Natural killer cell (primary cell): ENCODE measurements at places on chromosomes 5 and 9.

DNA sequence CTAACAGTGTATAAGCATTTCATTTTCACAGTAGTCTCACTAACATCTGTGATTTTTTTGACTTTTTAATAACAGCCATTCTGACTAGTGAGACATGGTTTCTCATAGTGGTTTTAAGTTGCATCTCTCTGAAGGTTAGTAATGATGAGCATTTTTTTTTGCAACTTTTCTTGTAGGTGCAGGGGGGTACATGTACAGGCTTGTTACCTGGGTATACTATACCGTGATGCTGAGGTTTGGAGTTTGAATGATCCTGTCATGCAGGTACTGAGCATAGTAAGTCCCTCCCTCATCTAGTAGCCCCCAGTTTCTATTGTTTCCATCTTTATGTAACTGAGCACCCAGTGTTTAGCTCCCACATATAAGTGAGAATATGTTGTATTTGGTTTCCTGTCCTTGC, 444.6 kb upstream of the DAB2 start:
- DNase-seq: no peak

DNA sequence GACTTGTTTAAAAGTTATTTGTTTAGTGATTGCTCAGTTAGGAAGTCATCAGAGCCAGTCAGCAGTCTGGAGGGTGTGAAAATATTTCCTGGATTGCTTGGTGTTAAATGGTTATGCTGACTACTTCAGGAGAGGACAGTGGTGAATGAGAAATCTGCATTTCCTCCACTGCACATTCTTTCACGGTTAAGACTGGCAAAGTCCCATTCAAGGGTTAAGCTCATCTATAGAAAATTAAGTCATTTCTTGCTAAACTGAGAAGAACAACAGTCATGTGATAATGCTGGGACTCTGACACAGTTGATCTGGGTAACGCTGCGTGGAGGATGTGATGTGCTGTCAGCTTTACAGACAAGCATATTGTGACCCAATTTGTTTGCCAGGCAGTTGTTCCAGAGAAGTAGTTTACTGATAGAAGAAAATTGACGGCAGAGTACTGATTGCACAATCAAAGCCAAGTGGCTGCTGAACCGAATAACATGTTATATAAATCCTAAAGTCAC, 80.4 kb downstream of the GRAMD2B start:
- no peak for DNase-seq

- DNase-seq: no peak
Measured at GRCh38 chr5:73411936-73412596, 36.5 kb downstream of the FOXD1 start.

DNA sequence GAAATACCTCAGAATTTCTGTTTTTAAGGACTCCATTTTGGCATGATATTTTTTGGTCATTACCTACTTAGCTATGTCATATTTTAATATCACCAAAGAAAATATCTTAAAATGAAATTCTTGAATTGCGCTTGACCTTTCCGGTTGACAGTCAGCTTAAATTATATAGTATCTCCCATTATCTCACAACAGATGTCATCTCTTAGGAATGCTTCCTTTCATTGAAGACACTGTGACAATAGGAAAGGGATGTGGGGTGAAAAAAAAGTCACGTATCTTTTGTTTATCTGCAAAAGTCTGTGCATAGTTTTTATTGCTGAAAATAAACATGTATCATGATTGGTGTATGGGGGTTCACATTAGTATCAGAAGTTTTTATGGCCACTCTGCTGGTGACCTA, 105.8 kb downstream of the INVS start:
- DNase-seq: no peak

DNA sequence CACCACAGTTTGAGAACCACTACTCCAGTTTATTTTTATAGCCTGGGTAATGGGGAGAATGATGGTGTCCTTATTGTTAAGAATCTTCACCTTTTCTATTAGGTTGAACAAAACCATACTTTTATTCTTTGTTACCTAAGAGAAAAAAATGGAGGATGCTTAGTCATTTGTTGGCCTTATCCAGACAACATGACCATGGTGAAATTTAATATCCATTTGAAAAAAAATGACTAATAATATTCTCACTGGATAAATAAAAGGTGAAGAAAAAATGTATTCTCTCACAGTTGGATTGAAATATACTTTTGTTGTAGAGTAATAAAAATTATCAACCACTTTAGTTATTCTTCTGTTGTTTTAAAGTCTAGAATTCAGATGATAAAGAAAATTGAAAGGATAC, 5.8 kb upstream of the CCNH start:
- DNase-seq: no peak

- peak; percentile 9 for DNase-seq
Measured at GRCh38 chr9:131837316-131837715, 97.4 kb upstream of the RAPGEF1 start.

- DNase-seq: no peak
Measured at GRCh38 chr5:132675936-132676689, 2.3 kb downstream of the IL4 start.

DNA sequence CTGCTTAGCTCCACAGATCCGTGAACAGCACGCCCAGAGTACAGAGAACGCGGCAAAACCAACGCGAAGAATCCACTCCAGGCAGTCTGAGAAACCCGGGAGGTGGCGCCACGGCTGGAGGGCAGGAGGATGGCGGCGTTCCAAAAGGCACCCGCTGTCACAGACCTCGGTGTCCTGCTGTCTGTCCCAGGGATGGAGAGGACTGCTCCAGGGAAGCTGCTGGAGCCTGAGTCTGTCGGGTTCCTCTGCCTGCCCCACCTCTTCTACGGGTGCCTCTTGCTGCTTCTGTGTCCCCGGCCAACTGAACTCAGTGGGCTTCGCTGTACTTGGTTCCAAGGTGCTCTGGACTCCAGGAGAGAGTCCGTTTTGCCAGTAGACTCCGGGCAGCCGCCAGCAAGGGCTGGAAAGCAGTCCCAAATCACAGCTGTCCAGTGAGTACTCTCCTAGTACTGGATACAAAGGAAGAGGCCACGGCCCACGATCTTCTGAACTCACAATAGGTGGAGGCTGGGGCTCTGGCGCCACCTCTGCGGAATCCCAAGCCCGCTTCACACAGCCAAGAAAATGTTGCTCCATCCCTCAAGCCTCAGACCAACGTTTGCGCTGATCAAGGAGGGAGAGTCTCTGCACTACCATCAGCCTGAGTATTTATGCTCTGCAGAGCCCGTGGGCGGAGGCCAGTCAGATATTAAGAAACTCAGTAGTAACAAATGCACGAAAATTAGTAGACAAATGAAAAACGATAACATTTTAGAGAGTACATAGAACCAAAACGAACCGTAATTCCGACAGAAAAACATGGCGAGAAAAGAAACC, 440 bp downstream of the ANXA2R start:
- peak; percentile 85 for DNase-seq

DNA sequence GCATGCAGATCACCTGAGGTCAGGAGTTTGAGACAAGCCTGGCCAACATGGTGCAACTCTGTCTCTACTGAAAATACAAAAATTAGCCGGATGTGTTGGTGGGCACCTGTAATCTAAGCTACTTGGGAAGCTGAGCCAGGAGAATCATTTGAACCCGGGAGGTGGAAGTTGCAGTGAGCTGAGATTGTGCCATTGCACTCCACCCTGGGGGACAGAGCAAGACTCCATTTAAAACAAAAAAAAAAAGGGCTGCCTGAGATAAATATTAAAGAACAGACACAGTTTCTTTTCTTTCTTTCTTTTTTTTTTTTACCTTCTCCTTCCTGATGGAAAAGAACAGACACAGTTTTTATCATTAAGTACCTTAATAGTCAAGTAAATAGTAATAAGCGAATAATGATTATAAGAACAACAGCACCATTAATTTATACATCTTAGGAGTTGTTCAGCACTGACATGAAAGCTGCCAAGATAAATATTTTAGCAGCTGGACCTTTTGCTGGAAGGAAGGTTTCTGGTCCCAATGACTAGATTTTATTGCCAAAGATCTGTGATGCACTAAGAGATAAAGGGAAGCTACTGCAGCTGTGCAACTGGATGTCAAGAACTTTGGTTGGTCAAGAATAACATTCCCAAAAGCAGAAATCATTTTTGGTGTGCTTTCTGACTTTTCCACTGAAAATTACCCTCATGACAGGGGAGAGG, 7.0 kb downstream of the CENPP start:
- DNase-seq: no peak

GRCh38 chr5:135715267-135716055, 119.0 kb upstream of the SLC25A48 start:
- DNase-seq: no peak
